Esophagus muscularis mucosa (tissue), 4 donors: ENCODE measurements at places on chromosomes 6 and 20. TPM values are rescaled to one million over a fixed set of nuclear protein-coding genes. Genes with fewer than 3 reads are reported as not detected.

- DNase-seq: no peak
Observed at GRCh38 chr6:166364456-166364855, 18.3 kb downstream of the MPC1 start.

GRCh38 chr6:26347699-26348098 lies 17.3 kb upstream of the BTN3A2 start:
- DNase-seq: no peak

DNA sequence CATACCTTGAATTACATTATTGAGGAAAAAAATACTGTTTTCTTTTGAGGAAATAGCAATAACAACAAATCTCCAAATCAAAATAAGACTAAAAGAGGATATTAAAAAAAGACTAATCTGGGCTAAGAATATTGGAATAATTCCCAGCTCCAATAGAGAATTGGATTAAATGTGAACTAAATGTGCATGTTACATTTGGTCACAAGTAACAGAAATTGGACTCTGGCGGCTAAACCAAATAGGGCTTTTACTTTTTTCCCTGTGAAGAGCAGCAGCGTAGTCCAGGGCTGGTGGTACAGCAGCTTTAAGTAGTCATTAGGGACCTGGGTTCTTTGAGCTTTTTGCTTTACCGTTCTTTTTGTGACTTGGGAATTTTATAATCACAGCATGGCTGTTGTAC lies 71.9 kb downstream of the ELOVL2 start:
- no peak for DNase-seq

DNA sequence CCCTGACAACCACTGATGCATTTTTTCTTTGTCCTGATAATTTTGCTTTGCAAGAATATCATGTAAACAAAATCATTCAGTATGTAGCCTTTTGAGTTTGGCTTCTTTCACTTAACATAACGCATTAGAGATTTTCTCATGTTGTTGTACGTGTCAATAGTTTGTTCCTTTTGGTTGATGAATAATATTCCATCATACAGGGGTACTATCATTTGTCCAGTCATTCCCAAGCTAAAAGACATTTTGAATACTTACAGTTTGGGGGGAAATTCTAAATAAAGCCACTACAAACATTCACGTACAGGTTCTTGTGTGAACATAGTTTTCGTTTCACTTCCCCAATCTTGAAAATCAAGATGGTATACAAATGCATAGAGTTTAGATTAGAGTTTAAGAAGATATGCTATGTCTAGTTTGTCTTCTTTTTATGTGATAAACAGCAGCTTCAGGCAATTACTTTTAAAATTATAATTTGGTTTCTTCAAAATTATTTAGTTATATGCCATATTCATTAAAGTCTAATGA lies 5.2 kb downstream of the HAO1 start:
- no peak for DNase-seq

- DNase-seq: no peak
Observed at GRCh38 chr20:5000263-5001173, 792 bp downstream of the SLC23A2 start.

DNA sequence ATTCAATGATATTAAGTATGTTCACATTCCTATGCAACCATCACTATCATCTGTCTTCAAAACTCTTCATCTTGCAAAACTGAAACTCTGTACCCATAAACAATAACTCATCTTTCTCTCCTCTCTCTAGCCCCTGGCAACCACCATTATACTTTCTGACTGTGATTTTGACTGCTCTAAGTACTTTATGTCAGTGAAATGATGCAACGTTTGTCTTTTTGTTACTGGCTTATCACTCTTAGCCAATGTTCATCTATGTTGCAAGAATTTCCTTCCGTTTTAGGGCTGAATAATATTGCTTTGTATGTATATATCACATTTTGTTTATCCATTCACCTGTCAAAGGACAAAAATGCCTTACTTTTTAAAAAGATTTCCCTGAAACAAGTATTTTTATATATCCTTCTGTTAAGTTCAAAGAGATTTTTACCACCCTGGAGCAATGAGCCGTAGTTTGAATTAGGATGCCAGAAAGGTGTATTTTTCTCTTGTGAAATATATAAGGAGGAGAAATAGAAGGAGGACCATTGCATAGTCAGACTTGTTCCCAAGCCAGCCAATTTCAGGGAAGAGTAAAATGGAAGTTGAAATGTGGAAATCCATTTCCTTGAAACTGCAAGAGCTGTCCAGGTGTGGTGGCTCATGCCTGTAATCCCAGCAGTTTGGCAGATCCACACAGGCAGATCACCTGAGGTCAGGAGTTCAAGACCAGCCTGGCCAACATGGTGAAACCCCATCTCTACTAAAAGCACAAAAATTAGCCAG lies 4.0 kb upstream of the CGAS start:
- DNase-seq: no peak

- DNase-seq: no peak
Observed at GRCh38 chr6:29675561-29675960, 5.4 kb downstream of the ZFP57 start.

DNA sequence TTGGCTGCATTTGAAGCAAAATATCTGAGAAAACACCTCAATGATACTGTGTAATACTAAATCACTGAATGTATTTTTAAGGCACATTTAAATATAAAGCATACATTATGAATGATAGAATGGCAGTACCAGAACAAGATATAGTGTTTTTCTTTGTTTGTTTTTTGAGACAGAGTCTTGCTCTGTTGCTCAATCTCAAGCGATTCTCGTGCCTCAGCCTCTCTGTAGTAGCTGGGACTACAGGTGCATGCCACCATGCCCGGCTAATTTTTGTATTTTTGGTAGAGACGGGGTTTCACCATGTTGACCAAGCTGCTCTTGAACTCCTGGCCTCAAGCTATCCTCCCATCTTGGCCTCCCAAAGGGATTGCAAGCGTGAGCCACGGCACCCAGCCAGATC lies 2.3 kb upstream of the BICRAL start:
- no peak for DNase-seq

DNA sequence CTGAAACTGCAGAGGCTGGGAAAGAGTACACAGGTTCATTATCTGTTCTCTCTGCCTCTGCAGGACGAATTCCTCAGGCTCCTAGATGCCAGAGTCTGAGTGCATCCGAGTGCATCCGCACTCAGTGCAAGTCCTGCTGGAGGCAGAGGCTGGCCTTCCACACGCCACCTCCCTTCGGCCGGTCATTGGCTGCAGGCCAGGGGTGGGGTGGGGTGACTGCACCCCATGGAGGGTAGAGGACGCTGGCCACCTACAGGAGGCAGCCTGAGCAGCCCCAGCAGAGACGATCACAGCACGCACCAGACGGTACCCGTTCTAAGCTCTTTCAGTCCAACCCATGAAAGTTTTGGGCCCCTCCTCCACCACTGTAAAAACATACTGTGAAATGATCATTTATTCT lies 11.7 kb downstream of the SFT2D1 start:
- no peak for DNase-seq

DNA sequence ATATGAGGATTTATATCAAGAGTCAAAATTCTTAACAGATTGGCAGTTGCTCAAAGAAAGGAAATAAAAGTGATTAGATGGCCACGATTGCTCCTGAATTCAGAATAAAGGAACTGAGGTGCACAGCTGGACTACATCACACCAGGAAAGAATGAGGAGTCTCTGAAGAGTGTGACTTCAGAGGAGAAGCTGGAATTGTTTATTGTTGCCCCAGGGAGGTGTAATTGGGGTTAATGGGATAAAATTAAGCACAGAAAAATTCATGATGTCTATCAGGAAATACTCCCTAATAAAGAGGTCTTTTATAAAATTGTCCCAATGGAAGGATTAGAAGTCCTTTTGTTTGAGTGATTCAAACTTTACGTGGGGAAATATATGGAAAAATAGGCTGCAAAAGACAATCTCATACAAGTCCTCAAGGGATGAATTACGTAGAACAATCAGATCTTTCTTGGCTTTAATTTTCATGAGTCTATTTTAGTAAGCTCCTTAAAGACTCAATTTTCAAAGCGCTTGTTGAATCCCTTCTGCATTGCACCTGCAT lies 208.6 kb upstream of the RNF217 start:
- DNase-seq: no peak

DNA sequence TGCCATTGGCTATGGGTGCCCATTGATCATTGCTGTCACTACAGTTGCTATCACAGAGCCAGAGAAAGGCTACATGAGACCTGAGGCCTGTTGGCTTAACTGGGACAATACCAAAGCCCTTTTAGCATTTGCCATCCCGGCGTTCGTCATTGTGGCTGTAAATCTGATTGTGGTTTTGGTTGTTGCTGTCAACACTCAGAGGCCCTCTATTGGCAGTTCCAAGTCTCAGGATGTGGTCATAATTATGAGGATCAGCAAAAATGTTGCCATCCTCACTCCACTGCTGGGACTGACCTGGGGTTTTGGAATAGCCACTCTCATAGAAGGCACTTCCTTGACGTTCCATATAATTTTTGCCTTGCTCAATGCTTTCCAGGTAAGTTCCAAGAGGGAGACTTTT lies 16.4 kb downstream of the ADGRF4 start:
- DNase-seq: no peak

- DNase-seq: peak; percentile 64
Observed at GRCh38 chr6:169189686-169190085, 64.0 kb downstream of the THBS2 start.

DNA sequence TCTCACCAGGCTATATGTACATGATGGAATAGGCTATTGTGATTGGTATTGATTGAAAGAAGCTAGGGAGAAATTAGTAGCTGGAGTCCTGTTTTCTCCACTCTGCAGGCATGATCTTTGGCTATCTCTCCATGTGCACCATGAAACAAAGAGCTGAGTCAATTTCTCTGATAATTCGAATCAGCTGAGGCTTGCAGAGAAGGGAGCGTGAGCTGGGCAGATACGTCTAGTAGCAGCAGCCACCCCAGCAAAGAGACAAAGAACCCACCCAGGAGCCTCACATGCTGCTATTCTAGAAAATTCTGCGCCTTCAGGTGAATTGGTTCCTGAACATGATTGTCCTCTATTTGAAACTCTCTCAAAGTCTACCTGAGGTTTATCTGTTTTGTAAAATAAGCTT lies 6.9 kb upstream of the SGK1 start:
- no peak for DNase-seq

- no peak for DNase-seq
Observed at GRCh38 chr6:149366267-149366921, 33.7 kb upstream of the SUMO4 start.

GRCh38 chr6:32436186-32436585 lies 3.5 kb upstream of the HLA-DRA start:
- no peak for DNase-seq

- no peak for DNase-seq
Observed at GRCh38 chr6:94127716-94128115, 708.4 kb upstream of the EPHA7 start.

GRCh38 chr6:108164815-108165706 lies 761 bp upstream of the NR2E1 start:
- peak; percentile 70 for DNase-seq

GRCh38 chr6:129946439-129947140 lies 71.8 kb upstream of the L3MBTL3 start:
- no peak for DNase-seq

GRCh38 chr20:44931911-44932310 lies 22.1 kb downstream of the PABPC1L start:
- no peak for DNase-seq

DNA sequence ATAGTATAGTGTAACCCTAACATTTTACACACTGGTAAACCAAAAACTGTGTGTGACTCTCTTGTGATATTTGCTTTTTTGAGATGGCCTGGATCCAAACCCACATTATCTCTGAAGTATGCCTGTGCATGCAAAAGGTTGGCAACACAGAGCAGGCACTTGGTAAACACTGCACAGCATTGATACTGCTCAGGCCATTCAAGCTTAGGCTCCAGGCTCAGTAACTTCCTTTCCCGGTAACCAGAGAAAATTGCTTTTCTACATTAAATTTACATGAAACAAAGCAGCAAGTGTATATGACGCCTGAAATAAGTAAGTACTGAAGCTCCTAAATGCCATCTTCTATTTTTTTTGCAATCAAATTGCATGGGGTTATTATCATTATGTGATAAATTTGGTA lies 205.7 kb downstream of the EPM2A start:
- DNase-seq: no peak

GRCh38 chr6:126148853-126149252 lies 162.5 kb downstream of the TRMT11 start:
- DNase-seq: no peak

DNA sequence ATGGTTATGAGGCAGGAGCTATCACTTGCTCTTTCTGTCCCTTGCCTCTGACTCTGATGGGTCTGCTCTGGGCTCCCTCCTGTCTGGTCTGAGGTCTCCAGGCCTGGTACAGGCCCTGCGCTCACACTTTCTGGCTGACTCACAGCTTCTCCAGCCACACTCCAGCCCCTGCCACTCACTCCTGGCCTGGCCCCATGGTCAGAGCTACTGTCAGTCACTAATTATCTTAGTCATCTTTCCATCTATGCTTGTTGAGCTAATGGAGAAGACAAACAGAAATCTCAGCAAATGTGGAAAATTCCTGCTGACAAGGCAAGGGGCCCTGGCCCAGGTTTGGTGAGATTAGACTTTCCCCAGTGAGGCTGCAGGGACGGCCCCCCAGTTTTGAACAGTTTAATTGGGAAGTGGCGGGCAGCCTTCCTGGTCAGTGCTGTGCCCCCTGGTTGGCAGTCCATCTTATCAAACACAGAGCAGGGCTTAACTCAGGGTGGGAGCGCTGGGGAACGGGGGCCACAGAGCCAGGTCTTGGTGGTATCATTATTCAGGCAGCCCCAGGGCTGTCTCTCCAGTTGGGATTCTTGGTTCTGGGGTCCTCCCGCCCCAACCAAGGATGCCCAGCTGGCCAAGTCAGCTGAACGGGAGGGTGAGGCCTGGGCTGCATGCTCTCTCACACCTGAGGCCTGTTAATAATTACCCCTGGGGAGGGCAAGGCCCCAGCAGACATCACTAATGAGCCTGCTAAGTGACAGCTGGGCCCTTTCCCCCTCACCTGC lies 63.4 kb downstream of the VEGFA start:
- no peak for DNase-seq

Gene KIAA1755
- 7.3 TPM for total RNA-seq

Gene EMILIN3
- 4.0 TPM for total RNA-seq

Gene CST2
- total RNA-seq: 2.1 TPM

Gene MCHR2
- not detected for total RNA-seq

Gene PRPH2
- 2.0 TPM for total RNA-seq

Gene TNFRSF6B
- 67.8 TPM for total RNA-seq

Gene FAM217A
- not detected for total RNA-seq

Gene MEI4
- 0.39 TPM for total RNA-seq

Gene HLA-G
- not detected for total RNA-seq
